Inflammatory macrophage treated with lipopolysaccharide for 1 hour (primary cell): ENCODE measurements at places on chromosomes 11 and 22.

DNA sequence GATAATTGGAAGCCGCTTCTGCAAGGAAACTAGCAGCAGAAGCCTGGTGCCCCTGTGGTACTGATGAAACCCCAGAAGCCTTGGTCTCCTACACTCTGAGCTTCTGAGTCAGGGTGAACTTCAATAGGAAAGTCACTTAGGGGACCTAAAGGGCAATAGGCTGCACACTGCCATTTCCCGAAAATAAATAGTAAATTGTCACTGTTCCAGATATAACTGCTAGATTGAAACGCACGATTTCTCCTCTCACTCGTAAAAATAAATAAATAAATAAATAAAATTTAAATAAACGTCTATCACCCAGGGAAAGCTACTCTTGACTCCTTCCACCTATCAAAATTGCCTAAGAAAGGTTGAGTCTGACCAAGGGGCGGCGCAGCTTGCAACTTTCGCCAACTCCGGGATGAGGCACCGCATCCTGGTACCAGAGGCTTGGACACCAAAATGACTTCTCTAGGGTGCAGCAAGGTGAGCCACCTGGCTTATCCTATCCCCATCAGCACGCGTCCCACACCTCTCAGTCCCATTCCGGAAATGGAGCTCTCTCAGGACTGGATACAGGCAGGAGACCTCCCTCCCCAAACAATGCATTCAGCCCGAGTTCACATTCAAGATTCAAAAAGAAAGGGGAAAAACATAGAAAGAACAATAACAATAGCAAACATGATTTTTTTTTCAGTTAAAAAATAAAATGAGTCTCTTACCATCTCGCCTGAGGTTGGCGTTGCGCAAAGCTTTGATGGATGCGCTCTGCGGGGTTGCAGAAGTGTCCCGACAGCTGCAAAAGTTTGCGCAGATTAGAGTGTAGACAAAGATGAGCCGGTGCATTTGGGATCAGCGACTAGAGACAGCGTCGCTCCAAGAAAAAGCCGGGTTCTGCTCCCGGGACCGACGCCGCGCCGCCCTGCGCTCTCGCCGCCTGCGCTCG lies 583 bp downstream of the PDGFD start:
- DNase-seq = no peak

- DNase-seq = no peak
Measured at GRCh38 chr11:92199991-92200390, 24.6 kb upstream of the FAT3 start.

DNA sequence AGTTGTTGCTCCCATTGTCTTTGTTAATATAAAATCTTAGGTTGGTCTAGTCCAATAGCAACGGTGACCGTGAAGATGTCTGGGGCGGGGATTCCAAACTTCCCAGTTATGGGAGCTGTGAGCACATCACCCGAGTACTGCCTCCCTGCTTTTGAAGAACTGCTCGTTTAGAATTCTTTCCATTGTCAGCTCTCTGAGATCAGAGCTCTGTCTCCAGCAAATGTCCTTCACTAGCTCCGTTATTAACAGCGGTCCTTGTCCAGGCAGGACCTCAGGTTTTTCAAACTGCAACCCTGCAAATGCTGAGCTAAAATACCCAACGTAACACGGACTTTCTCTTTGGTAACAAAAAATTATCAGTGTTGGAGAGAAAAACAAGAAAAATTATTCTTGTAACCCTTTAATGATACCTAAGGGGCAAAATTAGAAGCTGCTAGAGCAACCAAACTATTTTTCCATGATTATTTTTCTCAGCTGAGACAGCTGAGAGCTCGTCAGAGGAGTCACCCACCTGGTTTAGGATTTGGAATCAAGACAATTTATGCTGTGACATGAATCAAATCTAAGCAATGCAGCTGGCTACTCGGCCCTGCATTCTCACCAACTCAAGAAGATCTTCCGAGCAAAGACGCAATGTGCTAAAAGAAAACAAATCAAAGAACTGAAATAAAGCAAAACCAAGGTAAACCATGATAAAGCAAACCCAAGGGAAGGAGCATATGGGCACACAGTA lies 15.1 kb upstream of the EFCAB6 start:
- no peak for DNase-seq

GRCh38 chr11:67364783-67365722 lies 8.3 kb downstream of the CLCF1 start:
- no peak for DNase-seq
